GM23248 (cell line): ENCODE measurements at places on chromosomes 3 and 15. TPM values are rescaled to one million over a fixed set of nuclear protein-coding genes. Genes with fewer than 3 reads are reported as not detected.
A peak's percentile ranks its signal among the peaks of the same experiment; 100 is the strongest.

The SLC12A8 gene
- total RNA-seq = 7.8 and 12.0 TPM in 2 replicates

The ZNF35 gene
- 7.3 and 21.8 TPM in 2 replicates for total RNA-seq

The ANKRD34C gene
- total RNA-seq = not detected in 2 replicates

The C3orf49 gene
- not detected in 2 replicates for total RNA-seq

The PLA1A gene
- not detected in 2 replicates for total RNA-seq

DNA sequence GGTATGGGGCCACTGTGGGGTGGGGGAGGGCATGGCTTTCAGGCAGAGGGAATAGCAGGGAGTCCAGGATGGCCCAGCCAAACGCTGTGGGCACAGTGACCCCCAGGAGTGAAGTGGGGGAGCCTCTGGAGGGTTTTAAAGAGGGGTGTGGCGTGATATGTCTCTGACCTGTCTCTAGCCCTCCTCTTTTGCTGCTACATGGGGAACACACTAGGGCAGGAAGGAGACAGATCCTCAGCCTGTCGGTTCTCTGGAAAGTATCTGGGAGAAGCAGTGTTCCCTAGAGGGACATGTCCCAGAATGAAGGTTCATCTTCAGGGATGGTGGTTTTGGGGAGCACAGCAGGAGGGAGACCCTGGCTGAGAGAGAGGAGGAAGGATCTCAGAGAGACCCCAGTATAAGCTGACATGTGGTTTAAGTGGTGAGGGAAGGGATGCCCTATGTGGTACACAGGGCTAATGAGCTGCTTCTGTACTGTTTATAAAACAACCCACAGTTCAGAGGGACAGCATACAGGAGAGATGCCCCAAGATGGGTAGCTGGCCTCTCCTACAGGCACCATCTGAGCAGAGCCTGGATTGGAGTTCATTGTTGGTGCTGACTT is 37.7 kb downstream of the TRIM71 start:
- DNase-seq = no peak
- H3K36me3 ChIP-seq = no peaks in the 10 kb centered on the region
- H3K4me1 ChIP-seq = 0 out of 2 replicates have a peak, but pooled peaks cover 1% of the 10 kb centered on the region

- H3K4me3 ChIP-seq = peak overlapping the region; percentile 72
- peaks cover 42% of the 10 kb centered on the region for H3K4me1 ChIP-seq
- H3K36me3 ChIP-seq = no peaks in the 10 kb centered on the region
Measured at GRCh38 chr3:71681224-71681668, 44.0 kb downstream of the EIF4E3 start.

DNA sequence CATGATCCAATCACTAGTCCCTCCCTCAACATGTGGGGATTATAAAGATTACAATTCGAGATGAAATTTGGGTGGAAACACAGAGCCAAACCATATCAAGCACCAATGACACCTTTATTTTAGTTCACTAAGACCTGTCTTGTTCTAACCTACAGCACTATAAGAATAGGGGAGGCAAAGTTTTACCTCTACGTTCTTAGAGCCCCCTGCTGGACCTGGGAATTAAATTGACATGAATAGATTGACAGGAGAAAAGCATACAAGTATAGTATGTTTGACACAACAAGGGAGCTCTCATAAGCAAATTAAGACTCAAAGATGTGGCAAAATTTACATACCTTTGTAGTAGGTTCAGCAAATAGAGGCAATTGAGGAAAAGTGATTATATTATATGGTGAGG is 974.4 kb upstream of the ALCAM start:
- no peaks in the 10 kb centered on the region for H3K27me3 ChIP-seq
- H3K4me1 ChIP-seq = no peaks in the 10 kb centered on the region
- peak; percentile 3 for DNase-seq
- H3K27ac ChIP-seq = no peak overlapping the region
- H3K4me3 ChIP-seq = no peak overlapping the region

- peaks cover 52% of the 10 kb centered on the region for H3K36me3 ChIP-seq
- peak; percentile 12 for DNase-seq
- no peaks in the 10 kb centered on the region for H3K4me1 ChIP-seq
- no peak overlapping the region for H3K4me3 ChIP-seq
- no peak overlapping the region for H3K27ac ChIP-seq
Measured at GRCh38 chr15:63749330-63749942, 84.3 kb downstream of the HERC1 start.

- no peak overlapping the region for H3K4me3 ChIP-seq
- H3K27ac ChIP-seq = no peak overlapping the region
- DNase-seq = no peak
- H3K36me3 ChIP-seq = no peaks in the 10 kb centered on the region
- no peaks in the 10 kb centered on the region for H3K27me3 ChIP-seq
Measured at GRCh38 chr3:6125520-6125919, 735.4 kb upstream of the GRM7 start.

DNA sequence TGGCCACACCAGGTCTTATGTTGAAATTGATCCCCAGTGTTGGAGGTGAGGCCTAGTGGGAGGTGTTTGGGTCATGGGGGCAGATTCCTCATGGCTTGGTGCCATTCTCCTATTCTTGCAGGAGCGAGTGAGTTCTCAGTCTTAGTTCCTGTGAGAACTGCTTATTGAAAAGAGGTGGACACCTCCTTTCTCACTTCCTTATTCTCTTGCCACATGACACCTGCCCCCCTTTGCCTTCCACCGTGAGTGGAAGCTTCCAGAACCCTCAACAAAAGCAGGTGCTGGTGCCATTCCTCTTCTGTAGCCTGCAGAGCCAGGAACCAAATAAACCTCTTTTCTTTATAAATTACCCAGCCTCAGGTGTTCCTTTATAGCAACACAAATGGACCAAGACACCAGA is 318.1 kb upstream of the MCTP2 start:
- H3K27ac ChIP-seq = no peak overlapping the region
- no peaks in the 10 kb centered on the region for H3K36me3 ChIP-seq
- no peaks in the 10 kb centered on the region for H3K27me3 ChIP-seq

- H3K4me1 ChIP-seq = no peaks in the 10 kb centered on the region
- no peak overlapping the region for H3K27ac ChIP-seq
- H3K4me3 ChIP-seq = no peak overlapping the region
- no peaks in the 10 kb centered on the region for H3K27me3 ChIP-seq
- H3K36me3 ChIP-seq = no peaks in the 10 kb centered on the region
Measured at GRCh38 chr3:116770815-116771450, 61.4 kb downstream of the TUSC7 start.

- peaks cover 31% of the 10 kb centered on the region for H3K4me1 ChIP-seq
- no peaks in the 10 kb centered on the region; the same call in 1 of the 2 replicates for H3K27me3 ChIP-seq
- no peak for DNase-seq
- H3K4me3 ChIP-seq = no peak overlapping the region
- no peaks in the 10 kb centered on the region for H3K36me3 ChIP-seq
- H3K27ac ChIP-seq = no peak overlapping the region
Measured at GRCh38 chr3:42254566-42254965, 11.4 kb downstream of the CCK start.

DNA sequence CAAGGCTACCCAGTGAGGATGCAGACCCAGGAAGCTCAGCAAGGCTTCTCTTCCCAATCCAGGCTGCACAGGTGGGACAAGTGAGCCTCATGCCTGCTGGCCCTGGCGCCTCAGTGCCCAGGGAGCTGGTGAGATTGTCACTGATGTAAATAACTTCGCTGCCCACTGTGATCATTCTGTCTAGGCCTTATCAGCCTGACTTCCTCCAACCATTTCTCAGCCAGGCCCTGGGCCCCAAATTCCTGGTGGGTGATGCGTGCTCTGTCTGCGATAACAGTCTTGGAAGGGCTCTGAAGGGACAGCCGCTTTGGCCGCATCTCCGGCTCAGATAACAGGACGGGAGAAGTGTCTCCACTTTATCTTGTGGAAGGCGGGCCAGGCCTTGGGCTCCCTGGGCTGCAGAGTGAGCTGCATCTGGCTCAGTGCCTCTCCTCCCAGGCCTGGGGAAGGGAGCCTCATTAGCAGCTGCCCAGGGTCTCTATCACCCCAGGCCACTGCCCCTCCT is 2.2 kb upstream of the FBLN2 start:
- DNase-seq = peak; percentile 60
- H3K36me3 ChIP-seq = no peaks in the 10 kb centered on the region
- peak overlapping the region; percentile 37 for H3K27ac ChIP-seq
- no peaks in the 10 kb centered on the region for H3K27me3 ChIP-seq

GRCh38 chr15:62324382-62324781 is 159.3 kb upstream of the C2CD4B start:
- H3K4me1 ChIP-seq = no peaks in the 10 kb centered on the region
- no peak overlapping the region for H3K27ac ChIP-seq
- DNase-seq = peak; percentile 22
- H3K4me3 ChIP-seq = no peak overlapping the region
- H3K27me3 ChIP-seq = no peaks in the 10 kb centered on the region
- no peaks in the 10 kb centered on the region for H3K36me3 ChIP-seq
